ENCODE measurements at places on chromosomes 4 and X. TPM values are rescaled to one million over a fixed set of nuclear protein-coding genes. Genes with fewer than 3 reads are reported as not detected.

- DNase-seq, result no peak
Measured at GRCh38 chr4:34245276-34245675, 1999.0 kb downstream of the ARAP2 start.

Gene ARHGAP6
- total RNA-seq, result not detected

DNA sequence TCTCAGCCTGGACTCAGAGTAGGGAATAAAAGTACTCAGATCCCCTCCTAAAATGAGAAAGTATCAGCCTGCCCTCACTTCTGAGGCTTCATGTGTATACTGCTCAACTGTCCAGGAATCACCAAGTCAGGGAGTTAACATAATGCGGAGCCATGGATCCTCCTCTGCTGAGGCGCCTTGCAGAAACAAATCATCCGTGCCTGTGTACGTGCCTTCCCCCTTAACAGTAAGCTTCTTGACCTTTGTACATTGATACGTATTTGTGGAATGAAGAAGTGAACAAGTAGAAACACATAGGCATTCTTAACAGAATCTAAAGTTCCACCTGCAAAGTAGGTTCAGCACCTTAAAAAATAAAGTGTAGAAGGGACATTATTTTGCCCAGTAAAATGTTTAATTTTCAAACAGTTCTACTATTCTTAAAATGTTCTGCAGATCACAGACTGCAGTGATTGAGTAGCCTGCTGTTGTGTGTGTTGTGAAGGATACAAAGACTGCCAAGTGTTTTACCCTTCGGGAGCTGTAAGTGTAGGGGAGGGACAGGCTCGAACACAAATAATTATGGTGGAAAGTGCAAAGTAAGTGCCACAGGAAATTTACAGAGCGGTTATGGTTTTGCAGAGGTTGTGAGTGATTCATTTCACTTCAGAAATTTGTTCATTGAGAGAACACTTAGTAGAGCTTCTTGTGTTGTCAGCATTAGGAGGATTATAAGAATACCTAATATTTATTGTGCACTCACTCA, 61.9 kb downstream of the ARHGAP10 start:
- DNase-seq, result no peak

Gene PPP4R3C
- not detected for total RNA-seq

DNA sequence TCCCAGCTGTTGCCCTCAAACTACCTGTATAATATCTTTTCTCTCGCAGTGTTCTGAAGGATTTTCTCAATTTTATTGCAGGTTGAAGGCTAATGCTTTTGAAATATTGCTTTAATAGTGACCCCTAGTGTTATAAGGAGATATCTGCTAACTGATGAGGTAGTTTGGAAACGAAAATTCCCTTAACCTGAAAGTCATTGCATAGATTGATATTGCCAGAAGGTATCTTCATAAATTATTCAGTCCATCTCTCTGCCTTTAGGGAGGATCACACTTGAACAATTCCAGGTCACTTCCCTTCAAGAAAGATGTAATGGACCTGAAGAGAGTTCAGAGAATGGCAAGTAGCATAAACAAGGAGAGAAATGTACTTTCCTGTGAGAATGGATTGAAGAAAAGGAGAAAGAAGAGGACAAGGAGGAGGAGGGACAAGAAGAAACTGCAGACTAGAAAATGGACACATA, 44.1 kb downstream of the TIGD4 start:
- no peak for DNase-seq

DNA sequence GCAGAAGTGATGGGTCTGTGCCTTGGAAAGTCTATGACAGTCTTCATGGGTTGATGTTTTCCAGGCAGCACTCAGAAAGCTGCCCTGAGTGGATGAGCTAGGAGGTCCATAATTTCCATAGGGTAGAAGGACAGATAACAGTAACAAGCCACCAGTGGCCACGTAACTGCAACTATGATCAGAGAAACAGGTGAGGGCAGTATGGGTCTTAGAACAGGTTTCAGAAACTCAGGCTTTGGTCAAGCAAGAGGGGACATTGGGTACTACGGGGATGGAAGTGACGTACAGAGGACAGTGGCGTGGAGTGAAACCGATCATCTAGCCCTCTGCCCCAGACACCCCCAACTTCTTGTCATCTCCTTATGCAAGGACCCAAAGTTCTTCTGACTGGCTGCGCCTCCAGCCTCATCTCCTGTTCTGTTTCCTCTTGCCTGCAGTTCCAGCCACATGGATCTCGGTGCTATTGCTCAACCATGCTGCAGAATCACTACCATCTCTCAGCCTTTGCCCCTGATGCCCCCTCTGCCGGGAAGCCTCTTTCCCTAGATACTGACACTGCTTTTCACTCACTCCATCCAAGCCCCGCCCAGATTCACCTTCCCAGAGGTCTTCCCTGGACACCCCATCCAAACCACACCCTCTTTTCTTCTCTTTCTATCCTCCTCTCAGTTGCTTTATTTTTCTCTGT, 123.4 kb downstream of the MFAP3L start:
- DNase-seq, result no peak

Gene NOX1
- total RNA-seq, result not detected

Measured in T-cell (primary cell).